GM23248 (cell line): ENCODE measurements at places on chromosomes 4 and X. TPM values are rescaled to one million over a fixed set of nuclear protein-coding genes. Genes with fewer than 3 reads are reported as not detected.

JCHAIN gene
- total RNA-seq = 2.3 and 3.0 TPM in 2 replicates

BANK1 gene
- total RNA-seq = not detected in 2 replicates

GRCh38 chr4:185079271-185079905 lies 61.1 kb downstream of the HELT start:
- no peak overlapping the region for H3K27ac ChIP-seq
- DNase-seq = no peak
- peaks cover 21% of the 10 kb centered on the region for H3K27me3 ChIP-seq
- no peak overlapping the region for H3K4me3 ChIP-seq
- H3K4me1 ChIP-seq = no peaks in the 10 kb centered on the region

AFP gene
- not detected in 2 replicates for total RNA-seq

- H3K4me1 ChIP-seq = peaks cover 7% of the 10 kb centered on the region; the same call in 1 of the 2 replicates
- no peaks in the 10 kb centered on the region for H3K36me3 ChIP-seq
- H3K27ac ChIP-seq = no peak overlapping the region
Observed at GRCh38 chrX:2549876-2550275, 49.1 kb upstream of the DHRSX start.

- no peak overlapping the region for H3K27ac ChIP-seq
- no peaks in the 10 kb centered on the region for H3K36me3 ChIP-seq
- H3K27me3 ChIP-seq = peaks cover 18% of the 10 kb centered on the region; the same call in 1 of the 2 replicates
- H3K4me3 ChIP-seq = no peak overlapping the region
- no peak for DNase-seq
Observed at GRCh38 chr4:185721190-185722028, 90.6 kb downstream of the SORBS2 start.

- H3K36me3 ChIP-seq = no peaks in the 10 kb centered on the region
- H3K27ac ChIP-seq = no peak overlapping the region
- H3K4me3 ChIP-seq = no peak overlapping the region
- peak; percentile 36 for DNase-seq
Observed at GRCh38 chrX:137194164-137194563, 160.4 kb upstream of the GPR101 start.

- H3K4me3 ChIP-seq = no peak overlapping the region
- H3K4me1 ChIP-seq = no peaks in the 10 kb centered on the region
- peaks cover 10% of the 10 kb centered on the region; the same call in 1 of the 2 replicates for H3K27me3 ChIP-seq
- H3K36me3 ChIP-seq = no peaks in the 10 kb centered on the region
- H3K27ac ChIP-seq = no peak overlapping the region
Observed at GRCh38 chrX:83510510-83511062, 2.5 kb downstream of the POU3F4 start.
